ENCODE measurements at places on chromosomes 12 and 14.

GRCh38 chr12:93460902-93461301, 6.4 kb upstream of the MRPL42 start:
- no peak for DNase-seq

DNA sequence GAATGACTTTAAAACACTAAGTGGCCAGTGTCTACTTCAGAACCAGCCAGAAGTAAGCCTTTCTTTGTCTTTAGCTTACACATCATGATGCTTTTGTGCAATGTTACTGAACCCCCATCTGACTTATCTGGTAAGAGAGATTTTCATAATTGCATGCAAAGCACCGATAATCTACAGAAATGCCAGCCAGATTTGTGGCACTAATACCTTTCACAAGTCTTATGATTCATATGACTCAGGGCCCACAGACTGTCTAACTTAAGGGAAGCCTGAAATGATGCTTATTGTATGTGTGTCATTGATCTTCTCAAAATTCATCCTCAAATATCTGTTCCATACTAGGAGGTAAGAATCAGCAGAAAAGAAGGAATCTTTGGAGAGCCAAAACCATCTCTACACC, 18.0 kb downstream of the IGF1 start:
- DNase-seq: no peak

- DNase-seq: no peak
Observed at GRCh38 chr14:102239231-102239630, 65.7 kb downstream of the MOK start.

DNA sequence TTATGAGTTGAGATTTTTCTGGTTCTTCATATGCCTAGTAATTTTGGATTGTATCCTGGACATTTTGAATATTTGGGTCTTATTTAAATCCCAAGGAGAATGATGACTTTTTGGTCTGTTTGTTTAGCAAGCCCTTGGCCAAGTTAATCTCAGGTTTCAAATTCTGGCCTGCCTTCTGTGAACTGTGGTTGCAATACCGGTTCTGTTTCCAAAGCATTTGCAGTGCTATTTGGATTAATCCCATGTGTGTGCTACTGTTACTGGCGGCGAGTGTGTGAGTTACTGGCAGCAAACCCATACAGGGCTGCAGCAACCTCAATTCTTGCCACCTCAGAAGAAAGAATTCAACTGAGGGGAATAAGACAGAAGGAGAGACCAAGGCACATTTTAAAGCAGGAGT, 51.1 kb downstream of the TMEM260 start:
- no peak for DNase-seq

- DNase-seq: no peak
Observed at GRCh38 chr12:107440606-107441005, 245.0 kb upstream of the PWP1 start.

- DNase-seq: no peak
Observed at GRCh38 chr12:7282844-7283243, 21.0 kb upstream of the ACSM4 start.

GRCh38 chr14:35281341-35281740, 10.8 kb upstream of the PSMA6 start:
- no peak for DNase-seq

- DNase-seq: no peak
Observed at GRCh38 chr14:61219673-61220072, 61.5 kb downstream of the TMEM30B start.

GRCh38 chr12:60437297-60437696, 841.5 kb downstream of the SLC16A7 start:
- no peak for DNase-seq

DNA sequence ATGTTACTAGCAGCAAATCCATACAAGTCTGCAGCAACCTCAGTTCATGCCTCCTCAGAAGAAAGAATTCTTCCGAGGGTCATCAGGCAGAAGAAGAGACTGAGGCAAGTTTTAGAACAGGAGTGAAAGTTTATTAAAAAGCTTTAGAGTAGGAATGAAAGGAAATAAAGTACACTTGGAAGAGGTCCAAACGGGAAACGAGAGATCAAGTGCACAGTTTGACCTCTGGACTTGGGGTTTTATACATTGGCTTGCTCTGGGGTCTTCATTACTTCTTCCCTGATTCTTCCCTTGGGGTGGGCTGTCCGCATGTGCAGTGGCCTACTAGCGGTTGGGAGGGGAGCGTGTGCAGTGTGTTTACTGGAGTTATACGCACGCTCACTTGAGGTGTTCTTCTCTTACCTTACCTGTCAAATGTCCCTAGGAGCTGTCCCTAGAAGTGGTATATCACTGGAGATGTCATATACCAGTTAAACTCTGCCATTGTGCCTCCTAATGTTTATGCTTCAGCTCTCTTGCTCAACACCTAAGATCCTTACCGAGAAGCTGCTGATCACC, 372.8 kb upstream of the KITLG start:
- DNase-seq: no peak

GRCh38 chr12:96445691-96446583, 43.4 kb upstream of the CFAP54 start:
- no peak for DNase-seq

DNA sequence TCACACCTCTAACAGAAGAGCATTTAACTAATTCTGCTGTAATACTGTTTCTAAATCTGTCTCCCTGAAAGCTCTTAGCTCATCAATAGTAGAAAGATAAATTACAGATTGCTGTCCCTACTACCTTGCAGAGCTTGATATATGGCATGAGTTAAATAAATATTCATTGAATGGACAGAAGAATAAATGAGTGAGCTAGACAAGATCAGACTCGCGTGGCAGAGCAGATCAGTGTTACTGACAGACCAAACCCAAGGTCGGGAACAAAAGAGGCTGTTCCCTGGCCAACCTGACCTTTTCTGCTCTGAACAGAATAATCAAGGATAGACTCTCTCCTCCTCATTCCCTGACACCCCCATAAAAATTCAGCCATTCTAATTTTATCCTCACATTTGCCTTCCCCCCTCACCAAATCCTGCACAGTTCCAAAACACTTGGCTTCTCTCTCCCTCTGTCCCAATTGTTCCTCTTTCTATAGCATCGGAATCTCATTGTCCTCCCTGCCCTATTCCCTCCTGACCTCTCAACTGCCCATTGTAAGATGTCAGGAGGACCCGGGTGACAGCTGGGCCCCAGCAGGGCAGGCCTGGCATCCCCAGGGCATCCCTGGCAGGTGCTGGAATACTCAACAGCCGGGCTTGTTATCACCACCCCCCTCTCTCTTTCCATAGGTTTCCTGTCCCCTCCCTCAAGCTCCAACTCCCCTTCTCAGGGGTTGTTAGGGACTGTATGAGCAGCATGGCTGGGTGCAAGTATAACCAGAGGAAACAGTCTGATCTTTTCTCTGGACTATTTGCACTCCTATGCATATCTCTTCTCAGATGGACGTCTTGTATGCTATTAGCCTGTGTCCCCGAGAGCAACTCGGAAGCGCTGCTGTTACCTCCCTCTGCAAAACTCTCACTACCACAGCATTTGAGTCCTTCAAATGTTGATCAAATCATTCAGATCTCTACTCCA, 19.9 kb downstream of the NEUROD4 start:
- DNase-seq: no peak

DNA sequence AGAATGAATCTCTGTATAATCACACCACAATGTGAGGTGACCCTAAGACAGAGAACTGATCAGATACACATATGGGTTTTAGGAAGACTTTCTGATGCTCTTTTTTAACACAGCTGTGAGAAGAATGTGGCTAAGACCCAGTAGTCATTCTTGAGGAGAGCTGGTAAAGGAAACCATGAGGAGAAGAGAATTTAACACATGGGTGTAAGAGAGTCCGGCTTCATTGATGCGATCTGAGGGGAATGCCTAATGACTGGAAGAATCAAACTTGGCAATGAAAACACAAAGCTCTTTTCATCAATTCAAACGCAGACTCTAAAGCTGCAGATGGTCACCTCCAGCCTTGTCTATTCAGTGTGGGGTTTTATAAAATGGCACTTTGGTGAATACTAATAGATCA, 79.3 kb downstream of the FOXA1 start:
- no peak for DNase-seq

DNA sequence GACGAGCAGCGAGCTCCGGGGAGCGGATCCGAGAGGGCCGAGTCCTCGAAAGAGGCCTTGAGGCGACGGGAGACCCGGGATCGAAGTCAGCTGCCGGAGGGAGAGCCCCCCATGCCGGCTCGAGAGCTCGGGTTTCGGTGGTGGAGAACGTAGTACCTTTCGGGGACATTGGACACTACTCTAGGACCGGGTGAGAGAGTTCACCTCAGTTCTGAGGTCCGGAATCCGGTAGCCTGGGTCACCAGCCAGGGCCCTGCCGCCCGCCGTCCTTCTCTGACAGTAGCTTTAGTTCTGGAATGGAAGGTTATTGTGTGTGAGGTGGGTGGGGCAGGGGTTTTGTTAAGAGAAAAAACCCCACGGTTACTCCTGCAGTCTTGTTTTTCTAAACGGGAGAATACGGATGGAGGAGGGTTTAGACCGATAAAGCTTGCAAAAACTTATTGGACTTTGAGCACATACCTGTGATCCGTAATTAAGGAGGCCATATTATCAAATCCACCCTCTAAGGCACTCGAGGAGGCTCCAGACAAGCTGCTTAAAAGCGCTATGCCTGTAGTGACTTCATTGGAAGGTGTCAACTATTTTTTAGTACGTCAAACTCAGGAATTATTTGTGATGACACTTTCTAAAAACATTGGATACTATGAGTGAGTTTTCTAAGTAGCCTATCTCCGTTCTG, 765 bp downstream of the SCYL2 start:
- DNase-seq: peak; percentile 32

- DNase-seq: no peak
Observed at GRCh38 chr12:51362747-51363342, 16.4 kb upstream of the CELA1 start.

DNA sequence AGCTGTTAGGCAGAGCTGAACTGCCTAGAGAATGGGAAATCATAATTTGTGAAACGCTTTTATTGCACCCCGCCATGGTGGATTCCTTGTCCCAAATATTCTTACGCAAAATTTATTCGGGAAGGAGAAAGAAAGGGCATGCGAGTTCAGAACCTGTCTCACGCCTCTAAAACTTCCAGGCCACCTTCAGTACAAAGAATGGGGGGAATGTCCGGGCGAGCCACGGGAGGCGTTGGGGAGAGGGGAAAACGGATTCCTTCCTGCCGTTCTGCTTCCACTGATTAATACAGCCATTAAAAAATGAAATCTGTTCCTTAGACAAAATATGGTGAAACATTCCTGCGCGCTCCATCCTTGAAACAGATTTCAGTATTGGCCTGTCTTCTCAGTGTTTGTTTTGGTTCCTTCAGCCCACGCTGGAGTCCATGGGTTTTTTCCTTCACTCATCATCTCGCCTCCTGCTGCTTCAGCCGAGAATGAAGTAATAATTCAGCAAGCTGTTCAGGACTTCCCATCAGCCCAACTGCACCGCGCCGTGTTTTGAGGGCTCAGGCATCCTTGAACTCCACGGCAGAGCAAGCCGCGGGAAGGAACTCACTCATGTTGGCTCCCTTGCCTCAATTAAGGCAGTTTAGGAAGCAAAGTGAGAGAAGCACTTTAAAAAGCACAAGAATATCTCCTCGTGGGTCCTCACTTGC, 47.7 kb upstream of the CDKN3 start:
- DNase-seq: no peak
